ENCODE measurements at places on chromosomes 6 and 20.
A peak's percentile ranks its signal among the peaks of the same experiment; 100 is the strongest.

DNA sequence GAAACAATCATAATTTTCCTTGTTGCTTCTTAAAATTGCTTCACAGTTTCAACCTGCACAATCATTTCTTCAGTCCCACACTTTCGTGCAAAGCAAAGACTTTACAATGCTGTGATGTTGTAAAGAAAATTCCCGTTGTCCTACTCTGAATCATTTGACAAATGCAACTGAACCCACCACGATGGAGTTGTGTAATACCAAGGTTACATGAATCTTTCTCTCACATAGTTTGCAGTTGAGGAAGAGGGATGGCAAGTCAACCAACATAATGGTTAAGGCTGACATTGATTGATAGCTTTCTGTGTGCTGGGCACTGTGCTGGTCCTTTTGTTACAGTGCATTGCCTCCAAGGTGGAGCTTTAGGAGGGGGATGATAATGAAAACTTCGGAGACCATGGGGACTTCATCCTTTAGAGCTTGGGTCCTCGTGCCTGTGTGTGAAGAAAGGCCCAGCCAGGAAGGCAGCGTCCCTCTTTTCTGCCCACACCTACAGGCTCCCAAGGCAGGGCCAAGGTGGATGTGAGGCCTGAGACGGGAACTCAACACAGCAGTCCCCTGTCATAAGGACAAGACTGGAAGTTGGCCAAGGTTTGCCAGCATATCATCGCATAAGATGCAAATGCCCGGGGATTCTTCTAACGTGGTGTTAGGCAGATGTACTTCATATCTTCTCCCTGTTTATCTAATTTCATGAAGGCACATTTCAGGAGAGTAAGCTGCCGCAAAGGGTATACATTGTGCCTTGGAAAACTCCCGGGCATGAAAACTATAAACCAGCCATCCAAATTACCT is 96.9 kb downstream of the LY86 start:
- no peak for DNase-seq

DNA sequence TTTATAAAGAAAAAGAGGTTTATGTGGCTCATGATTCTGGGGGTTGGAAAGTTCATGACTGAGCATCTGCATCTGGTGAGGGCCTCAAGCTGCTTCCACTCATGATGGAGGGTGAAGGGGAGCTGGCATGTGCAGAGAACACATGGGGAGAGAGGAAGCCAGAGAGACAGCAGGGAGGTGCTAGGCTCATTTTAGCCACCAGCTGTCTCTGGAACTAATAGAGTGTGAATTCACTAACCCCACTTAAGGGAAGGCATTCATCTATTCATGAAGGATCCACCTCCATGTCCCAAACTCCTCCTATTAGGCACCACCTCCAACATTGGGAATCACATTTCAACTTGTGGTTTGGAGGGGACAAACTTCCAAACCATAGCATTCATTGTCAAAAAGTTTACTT is 137.3 kb upstream of the PMEPA1 start:
- no peak for DNase-seq

GRCh38 chr6:38100380-38100779 is 280.9 kb downstream of the ZFAND3 start:
- DNase-seq = no peak

- no peak for DNase-seq
These were observed 84.1 kb downstream of the PRND start for GRCh38 chr20:4805663-4806449.

GRCh38 chr6:22328474-22328873 is 31.6 kb upstream of the PRL start:
- DNase-seq = no peak

GRCh38 chr6:125230674-125231073 is 71.1 kb downstream of the HDDC2 start:
- DNase-seq = no peak

DNA sequence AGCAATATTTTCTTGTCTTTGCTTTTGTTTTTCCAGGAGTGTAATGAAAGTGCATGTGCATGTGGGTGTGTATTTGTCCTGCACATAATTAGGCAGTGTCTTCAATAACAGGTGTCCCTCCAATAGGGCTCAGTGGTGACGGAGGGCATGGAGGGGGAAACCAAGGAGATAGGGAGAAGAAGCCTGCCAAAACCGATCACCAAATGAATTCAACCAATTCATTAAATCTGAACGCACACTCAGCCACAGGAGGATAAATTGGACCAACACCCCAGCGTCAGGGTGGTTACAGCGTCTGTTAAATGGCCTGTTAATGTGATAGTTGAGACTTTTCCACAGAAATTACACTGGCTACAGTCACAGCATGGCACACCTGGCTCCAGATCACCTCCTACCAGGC is 527.6 kb downstream of the CD83 start:
- no peak for DNase-seq

DNA sequence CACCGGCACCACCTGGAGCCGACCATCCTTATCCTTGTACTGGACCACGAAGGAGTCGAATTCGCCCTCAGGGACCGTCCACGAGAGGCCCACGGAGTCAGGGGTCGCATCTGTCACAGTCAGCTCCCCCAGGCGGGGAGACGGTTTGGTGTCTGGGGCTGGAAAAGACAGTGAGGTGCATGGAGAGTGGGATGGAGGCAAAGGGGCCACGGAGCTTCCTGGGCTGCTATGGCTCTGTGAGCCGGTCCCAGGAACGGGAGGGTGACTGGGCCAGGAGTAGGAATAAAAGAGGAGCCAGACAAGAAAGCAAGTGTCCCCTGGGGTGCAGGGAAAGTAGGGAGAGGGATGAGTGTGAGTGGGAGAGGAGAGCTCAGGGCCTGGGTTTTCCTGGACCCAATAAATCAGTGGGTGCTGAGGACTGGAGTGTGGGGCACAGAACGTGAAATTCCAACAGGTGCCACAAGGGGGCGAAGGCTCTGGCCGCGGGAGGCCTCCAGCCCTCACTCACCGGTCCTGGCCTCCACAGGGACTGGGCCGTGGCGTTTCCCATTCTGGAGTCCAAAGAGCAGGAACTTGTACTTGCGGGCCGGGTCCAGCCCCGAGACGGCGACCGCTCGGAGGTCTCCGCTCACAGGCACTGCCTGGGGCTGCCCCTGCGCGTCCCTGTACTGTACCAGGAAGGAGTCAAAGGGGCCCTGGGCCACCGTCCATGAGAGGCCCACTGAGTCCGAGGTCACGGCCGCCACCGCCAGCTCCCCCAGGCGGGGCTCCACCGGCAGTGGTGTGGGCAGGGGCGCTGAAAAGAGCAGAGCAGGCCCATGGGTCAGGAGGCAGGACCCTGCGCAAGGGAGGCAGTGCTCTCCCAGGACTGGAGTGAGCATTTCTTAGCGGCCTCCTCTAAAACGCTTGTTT is 9.9 kb downstream of the CYP21A2 start:
- DNase-seq = peak; percentile 69

DNA sequence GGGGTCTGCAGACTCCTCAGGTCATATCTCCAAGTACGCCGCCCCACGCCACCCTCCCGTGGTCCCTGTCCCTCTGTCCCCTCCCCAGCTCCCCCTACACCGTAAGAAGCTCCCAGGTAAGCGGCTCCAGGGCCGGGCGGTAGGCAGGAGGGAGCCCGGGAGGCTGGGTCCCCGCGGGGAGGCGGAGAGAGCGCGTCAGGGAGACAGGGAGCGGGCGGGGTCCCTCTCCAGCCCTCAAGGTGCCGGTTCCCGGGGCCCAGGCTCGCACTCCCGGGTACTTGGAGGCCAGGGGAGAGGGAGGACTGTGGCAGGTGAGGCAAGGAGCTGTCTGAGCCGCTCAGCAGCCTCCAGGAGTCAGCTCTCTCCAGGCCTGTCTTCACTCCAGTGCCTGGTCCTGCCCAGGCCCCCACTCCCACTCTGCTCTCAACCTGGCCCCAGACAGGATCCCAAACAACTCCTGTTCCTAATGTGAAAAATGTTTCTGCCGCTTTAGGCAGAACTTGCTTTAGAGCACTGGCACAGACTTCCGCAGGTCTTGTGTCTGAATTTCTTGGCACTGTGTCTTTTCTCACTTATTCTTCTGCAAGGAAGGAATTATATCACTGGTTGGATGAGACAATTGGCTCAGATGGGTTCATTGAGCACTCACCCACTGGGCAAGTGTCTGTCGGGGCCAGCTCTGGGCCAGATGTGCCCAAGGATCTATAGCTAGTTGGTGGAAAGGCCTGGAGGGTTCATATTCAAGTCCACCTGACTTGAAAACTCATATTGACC is 36.6 kb downstream of the HLA-G start:
- DNase-seq = no peak

DNA sequence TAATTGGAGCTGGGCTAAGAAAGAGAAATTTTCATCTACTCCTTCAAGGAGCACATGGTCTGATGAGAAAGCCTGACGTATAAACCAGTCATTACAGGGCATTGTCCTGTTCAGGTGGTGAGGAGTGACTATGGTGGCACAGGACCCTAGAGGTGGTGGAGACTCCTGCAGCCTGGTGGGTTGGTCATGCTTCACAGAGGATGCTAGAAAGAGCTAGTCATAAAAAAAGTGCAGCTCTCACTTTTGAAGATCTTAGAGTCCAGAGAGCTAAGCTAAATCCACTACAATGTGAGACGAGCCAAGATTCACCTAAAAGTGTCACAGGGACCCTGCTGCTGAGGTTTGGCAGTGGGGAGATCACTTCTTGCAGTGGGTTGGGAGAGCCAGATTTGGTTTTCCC is 9.8 kb upstream of the ZNF831 start:
- DNase-seq = no peak

- DNase-seq = no peak
These were observed 48.9 kb downstream of the FOXA2 start for GRCh38 chr20:22535483-22535882.

DNA sequence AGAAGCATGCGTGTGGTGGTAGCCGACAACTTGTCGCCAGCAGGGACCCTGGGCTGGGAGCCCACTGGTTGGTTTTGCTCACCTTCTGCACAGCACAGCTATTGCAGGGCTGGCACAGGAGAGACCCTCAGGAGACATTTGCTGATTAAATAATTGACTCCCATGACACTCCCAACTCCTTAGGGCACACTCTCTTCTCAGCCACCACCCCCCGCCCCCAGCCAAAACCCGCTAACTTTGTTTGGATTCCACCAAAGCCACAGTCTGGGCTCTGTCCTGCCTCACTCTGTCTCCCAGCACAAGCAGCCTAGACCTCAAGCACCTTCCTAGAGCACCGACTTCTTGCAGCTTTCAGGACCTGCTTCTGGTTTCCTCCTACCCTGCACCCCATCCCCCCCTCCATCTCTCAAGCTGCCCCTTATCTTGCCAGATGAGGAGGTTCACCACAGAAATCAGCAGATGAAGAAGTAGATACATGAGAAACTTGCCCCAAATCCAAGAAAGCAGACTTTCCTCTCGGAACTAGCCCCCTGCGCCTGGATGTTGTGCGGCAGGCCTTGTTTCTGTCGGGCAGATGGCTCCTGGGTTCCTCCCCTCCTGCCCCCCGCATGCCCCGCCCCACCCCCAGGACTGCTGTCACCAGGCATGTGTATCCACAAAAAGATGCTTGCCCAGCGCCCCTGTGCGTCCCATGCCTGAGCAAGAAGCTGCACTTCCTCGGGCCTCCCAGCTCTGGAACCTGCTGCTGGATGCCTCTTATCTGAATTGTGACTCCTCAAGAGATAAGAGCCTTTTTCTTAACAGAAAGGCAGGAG is 35.0 kb upstream of the CD93 start:
- DNase-seq = no peak

DNA sequence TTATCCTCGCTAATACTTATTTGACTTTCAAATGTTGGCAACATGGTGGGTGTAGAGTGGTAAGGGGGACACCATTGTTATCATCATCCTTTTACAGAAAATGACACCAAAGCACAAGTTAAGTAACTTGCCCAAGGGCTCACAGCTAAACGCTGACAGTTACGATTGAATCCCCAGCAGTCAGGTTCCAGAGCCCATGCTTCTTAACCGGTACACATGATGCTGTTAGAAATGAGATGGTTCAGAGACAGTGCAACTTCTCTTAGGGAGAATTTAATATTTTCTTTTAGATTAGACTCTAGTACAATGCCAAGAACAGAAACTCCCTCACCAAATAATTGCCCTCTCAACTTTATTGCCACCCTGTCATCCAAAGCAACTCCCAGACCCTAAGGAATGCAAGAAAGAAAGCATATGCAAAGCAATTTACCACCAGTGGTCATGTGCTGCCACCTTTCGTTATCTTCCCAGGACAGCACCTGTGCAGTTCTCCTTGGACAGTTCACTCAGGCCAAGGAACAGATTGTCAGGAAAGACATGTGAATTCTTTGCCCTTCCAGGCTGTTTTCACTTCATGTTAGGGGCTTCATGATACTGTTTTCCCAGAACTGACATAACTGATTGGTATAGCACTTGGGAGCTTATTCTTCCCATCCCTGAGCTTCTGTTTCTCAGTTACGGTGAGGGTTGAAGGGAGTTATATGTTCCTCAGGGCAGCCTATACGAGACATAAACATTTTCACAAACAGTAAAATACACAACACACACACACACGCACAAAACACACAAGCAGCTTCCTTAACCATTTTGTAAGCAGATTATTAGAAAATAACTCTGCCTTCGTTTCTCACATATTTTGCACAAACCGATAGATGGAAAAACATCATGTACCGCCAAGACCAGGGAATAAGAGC is 5.1 kb downstream of the HLA-DMA start:
- DNase-seq = peak; percentile 23

Measured in activated CD4-positive, alpha-beta T cell treated with anti-CD3 and anti-CD28 coated beads, Interleukin-2, amount 50 U/mL, for 1 hour (primary cell).